ENCODE measurements at places on chromosomes 3 and 15. TPM values are rescaled to one million over a fixed set of nuclear protein-coding genes. Genes with fewer than 3 reads are reported as not detected.

The CCR5 gene
- total RNA-seq, result 1.2 TPM

- no peak for DNase-seq
These were observed 34.4 kb downstream of the FAM43A start for GRCh38 chr3:194720048-194720447.

GRCh38 chr15:81901319-81901718, 144.5 kb downstream of the MEX3B start:
- no peak for DNase-seq

DNA sequence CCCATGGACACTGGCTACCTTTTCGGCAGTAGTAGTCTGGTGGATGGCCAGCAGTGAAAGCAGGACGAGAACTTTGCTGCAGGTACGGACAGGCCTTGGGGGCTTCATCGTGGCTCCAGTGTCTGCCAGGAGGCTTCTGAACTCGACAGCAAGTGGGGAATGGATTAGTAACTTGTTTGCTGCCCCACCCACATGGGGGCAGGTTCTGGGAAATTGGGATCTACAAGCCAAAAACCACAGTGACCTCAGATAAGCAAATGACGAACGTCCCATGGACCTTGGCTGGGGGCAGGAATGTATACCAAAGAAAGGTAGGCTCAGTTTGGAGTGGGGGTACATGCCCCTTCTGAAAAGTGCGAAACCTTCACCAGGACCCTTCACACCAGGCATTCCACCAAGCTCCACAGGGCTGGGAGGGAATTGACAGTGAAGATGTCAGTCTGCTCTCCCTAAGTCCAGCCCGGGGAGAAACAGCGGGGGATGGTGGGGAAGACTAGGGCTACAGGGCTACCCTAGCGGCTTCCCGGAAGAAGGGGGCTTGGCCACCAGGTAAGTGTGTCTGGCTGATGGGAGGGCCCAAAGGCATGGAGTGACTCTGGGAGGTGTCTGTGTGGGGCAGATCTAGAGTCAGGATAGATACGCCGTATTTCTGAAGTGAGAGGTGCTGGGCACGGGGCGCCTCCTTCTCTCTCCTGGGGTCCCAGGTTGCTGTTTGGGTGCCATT, at the start of gene ITIH4:
ITIH4 (minus strand) TSS at position 138 of the 724 bp plus-strand sequence; CDS start at position 108, 30 bp downstream.
- no peak for DNase-seq

The IL17RB gene
- total RNA-seq, result 2.2 TPM

- DNase-seq, result no peak
These were observed 74.1 kb downstream of the MESD start for GRCh38 chr15:80915472-80915871.

DNA sequence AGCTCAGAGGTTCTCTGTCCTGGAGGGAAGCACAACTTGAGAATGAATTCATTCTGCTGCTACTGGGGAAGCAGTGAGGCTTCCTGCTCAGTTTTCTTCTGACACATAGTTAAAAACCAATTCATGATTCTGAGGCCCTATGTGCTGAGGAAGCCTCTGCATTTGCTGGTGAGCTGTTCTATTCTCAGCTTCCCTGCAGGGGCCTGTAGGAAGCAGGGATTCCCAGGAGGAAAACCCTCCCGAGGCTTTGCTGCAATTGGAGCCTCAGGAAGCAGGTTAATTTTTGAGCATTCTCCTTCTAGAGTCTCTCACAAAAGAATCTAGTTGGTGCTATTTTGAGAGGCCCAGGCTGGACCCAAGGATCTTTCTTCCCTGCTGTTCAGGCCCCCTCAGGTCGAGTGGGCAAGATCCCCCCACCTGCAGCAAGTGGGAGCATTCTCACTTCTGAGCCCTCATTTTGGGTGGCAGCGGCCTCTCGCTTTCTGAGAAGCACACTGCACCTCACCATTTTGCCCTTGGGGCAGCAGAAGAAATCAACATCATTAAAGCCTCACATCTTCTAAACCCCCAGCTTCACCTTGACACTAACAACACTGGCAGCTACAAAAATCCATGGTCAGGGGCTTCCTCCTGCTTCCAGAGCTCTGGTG, 197.5 kb upstream of the TSC22D2 start:
- DNase-seq, result no peak

GRCh38 chr15:101184830-101185229, 67.0 kb downstream of the CHSY1 start:
- DNase-seq, result no peak

Data from GM12878 (cell line).